Upper lobe of right lung (tissue), 1 donor: ENCODE measurements at places on chromosomes 7 and 10. TPM values are rescaled to one million over a fixed set of nuclear protein-coding genes. Genes with fewer than 3 reads are reported as not detected.

The NRP1 gene
- total RNA-seq: 139 TPM

The SPDYE1 gene
- total RNA-seq: not detected

GRCh38 chr7:151351967-151352366, 10.4 kb downstream of the NUB1 start:
- H3K4me3 ChIP-seq: no peak overlapping the region
- no peaks in the 10 kb centered on the region for H3K27me3 ChIP-seq
- DNase-seq: no peak
- peaks cover 63% of the 10 kb centered on the region for H3K36me3 ChIP-seq
- H3K27ac ChIP-seq: peak overlapping the region; percentile 49

DNA sequence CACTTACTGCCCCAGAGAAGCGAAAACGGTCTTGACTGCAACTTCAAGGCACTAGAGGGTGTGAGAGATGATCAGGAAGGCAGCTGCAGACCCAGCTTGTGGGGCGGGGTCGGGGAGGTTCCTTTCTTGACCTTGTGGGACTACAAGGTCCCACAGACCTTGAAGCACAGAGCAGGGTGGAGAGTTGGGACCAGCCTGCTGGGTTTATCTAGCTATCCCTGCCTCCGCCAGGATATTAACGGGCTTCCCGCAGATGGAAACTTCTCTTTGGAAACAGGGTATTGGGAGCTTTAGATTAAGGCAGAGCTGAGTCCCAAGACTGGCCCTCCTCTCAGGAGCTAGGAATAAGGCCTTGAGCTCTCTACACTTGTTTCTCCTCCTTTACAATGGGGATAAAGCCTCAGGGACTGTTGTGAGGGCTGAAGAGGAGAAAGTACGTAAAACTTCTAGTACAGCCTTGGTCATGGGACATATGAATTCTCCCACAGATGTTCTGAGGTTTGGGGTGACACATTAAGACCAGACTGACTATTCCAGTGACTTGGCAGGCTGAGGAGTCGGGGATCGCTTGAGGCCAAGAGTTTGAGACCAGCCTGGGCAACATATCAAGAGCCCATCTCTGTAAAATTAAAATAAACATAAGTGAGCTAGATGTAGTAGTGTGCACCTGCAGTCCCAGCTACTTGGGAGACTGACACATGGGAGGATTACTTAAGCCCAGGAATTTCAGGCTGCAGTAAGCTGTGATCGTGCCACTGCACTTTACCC, 153.2 kb downstream of the CDH23 start:
- no peak for DNase-seq
- peaks cover 3% of the 10 kb centered on the region for H3K4me1 ChIP-seq
- no peaks in the 10 kb centered on the region for H3K27me3 ChIP-seq
- no peaks in the 10 kb centered on the region for H3K36me3 ChIP-seq
- H3K27ac ChIP-seq: no peak overlapping the region

DNA sequence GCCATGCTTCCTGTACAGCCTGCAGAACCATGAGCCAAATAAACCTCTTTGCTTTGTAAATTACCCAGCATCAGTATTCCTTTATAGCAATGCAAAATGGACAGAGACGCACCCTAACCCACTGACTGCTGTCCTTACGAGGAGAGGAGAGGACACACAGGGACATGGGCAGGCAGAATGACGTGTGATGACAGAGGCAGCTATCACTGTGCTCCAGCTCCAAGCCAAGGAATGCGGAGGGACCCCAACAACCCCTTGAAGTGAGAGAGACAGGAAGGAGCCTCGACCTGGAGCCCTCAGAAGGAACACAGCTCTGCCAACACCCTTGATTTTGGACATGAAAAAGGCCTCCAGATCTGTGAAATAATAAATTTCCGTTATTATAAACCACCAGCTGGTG, 46.6 kb upstream of the EBF3 start:
- H3K4me3 ChIP-seq: no peak overlapping the region
- no peak overlapping the region for H3K27ac ChIP-seq
- H3K4me1 ChIP-seq: no peaks in the 10 kb centered on the region

GRCh38 chr7:6531492-6532279, 19.6 kb downstream of the GRID2IP start:
- H3K4me3 ChIP-seq: no peak overlapping the region
- H3K36me3 ChIP-seq: no peaks in the 10 kb centered on the region
- H3K27ac ChIP-seq: no peak overlapping the region
- peaks cover 74% of the 10 kb centered on the region for H3K27me3 ChIP-seq
- peaks cover 7% of the 10 kb centered on the region for H3K4me1 ChIP-seq

GRCh38 chr7:42960762-42961161, 28.6 kb downstream of the MRPL32 start:
- H3K4me3 ChIP-seq: no peak overlapping the region
- no peak for DNase-seq
- H3K36me3 ChIP-seq: no peaks in the 10 kb centered on the region
- H3K27me3 ChIP-seq: no peaks in the 10 kb centered on the region
- H3K27ac ChIP-seq: no peak overlapping the region
- H3K4me1 ChIP-seq: no peaks in the 10 kb centered on the region

- H3K27ac ChIP-seq: peak overlapping the region; percentile 11
- peaks cover 12% of the 10 kb centered on the region for H3K27me3 ChIP-seq
- peaks cover 11% of the 10 kb centered on the region for H3K4me1 ChIP-seq
Observed at GRCh38 chr10:11020548-11020942, 2.9 kb downstream of the CELF2 start.

DNA sequence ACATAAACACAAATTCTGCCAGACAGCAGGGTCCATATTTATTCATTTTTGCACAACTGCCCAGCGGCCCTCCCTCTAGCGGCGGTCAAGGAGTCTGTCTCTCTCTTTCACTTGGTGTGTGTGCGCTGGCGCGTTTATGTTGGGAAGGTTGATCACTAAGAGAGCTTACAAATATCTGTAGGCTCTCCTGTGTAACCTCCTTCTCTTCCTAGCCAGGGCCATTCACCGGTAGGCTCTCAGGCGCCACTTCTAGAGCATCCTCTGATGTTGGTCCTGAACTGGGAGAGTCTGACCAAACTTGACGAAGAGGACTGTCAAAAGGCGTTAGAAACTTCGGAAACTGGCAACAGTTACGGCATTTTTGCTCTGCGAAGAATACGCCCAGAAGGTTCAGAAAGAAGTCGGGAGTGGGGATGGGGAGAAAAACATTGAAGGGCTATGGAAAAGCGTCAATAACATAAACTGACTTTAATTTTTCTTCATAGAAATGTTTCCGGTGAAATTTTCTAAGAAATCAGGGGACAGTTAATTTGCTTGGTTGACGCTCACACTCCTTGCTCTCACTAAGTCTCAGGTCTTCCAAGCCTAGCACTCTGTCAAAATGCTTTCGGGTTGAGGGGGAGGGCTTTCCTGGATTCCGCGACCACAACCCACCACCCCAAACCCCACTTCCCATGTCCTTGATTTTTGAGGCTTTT, 731.1 kb downstream of the ZWINT start:
- peak overlapping the region; percentile 10 for H3K4me3 ChIP-seq
- H3K4me1 ChIP-seq: peaks cover 9% of the 10 kb centered on the region
- H3K27me3 ChIP-seq: peaks cover 39% of the 10 kb centered on the region
- H3K36me3 ChIP-seq: no peaks in the 10 kb centered on the region

DNA sequence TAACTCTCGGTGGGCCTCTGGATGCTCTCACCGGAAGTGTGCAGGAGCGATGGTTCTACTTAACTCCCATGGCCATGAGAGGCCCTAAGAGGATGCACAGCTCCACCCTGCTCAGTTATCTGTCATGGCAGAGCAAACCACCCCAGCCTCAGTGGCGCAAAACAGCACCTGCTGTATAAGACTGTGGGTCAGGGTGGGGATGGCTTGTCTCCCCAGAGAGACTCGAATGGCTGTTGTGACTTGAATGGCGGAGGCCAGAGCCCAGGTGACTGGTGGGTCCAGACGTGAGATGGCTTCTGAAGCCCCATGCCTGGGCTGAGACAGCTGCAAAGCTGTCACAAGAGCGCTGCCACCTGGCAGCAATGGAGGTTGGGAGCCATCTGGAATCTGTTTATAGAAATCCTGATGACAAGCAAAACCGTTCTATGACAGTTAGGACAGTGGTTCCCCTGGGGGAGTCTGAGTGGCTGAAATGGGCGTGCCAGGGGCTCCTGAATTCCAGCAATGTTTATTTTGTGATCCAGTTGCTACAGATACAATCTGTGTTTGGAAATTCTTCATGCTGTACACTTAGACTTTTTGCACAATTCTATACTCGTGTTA, 490.5 kb downstream of the TCERG1L start:
- no peaks in the 10 kb centered on the region for H3K4me1 ChIP-seq
- no peak overlapping the region for H3K4me3 ChIP-seq
- H3K27ac ChIP-seq: no peak overlapping the region
- no peaks in the 10 kb centered on the region for H3K27me3 ChIP-seq
- no peaks in the 10 kb centered on the region for H3K36me3 ChIP-seq
